Activated naive CD8-positive, alpha-beta T cell treated with anti-CD3 and anti-CD28 coated beads for 36 hours (primary cell): ENCODE measurements at places on chromosomes 5 and 9. TPM values are rescaled to one million over a fixed set of nuclear protein-coding genes. Genes with fewer than 3 reads are reported as not detected.

DNA sequence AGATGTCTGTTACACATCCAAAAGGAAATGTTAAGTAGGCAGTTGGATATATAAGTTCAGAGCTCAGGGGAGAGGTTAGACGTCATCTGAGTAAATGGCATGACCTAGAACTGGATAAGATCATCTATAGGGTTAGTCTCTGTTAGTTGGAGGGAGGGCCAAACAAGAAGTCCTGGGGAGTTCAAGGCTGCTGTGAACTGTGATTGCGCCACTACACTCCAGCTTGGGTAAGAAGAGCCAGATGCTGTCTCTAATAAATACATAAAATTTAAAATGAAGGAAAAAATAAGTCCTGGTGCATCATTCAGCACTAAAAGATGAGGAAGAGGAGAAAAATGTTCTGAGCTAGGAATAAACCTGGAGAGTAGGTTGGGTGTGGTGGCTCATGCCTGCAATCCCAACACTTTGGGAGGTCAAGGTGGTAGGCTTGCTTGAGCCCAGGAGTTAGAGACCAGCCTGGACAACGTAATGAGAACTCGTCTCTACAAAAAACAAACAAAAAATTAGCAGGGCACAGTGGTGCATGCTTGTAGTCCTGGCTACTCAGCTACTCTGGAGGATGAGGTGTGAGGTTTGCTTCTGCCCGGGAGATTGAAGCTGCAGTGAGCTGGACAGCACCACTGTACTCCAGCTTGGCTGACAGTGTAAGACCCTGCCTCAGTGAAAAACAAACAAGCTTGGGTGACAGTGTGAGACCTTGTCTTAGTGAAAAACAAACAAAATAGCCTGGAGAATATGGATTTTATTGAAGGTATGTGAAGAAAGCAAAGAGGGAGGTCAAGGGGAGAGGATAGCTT, 123.6 kb downstream of the ACTBL2 start:
- no peak overlapping the region for H3K4me3 ChIP-seq
- no peaks in the 10 kb centered on the region for H3K36me3 ChIP-seq
- no peak overlapping the region for H3K27ac ChIP-seq

DNA sequence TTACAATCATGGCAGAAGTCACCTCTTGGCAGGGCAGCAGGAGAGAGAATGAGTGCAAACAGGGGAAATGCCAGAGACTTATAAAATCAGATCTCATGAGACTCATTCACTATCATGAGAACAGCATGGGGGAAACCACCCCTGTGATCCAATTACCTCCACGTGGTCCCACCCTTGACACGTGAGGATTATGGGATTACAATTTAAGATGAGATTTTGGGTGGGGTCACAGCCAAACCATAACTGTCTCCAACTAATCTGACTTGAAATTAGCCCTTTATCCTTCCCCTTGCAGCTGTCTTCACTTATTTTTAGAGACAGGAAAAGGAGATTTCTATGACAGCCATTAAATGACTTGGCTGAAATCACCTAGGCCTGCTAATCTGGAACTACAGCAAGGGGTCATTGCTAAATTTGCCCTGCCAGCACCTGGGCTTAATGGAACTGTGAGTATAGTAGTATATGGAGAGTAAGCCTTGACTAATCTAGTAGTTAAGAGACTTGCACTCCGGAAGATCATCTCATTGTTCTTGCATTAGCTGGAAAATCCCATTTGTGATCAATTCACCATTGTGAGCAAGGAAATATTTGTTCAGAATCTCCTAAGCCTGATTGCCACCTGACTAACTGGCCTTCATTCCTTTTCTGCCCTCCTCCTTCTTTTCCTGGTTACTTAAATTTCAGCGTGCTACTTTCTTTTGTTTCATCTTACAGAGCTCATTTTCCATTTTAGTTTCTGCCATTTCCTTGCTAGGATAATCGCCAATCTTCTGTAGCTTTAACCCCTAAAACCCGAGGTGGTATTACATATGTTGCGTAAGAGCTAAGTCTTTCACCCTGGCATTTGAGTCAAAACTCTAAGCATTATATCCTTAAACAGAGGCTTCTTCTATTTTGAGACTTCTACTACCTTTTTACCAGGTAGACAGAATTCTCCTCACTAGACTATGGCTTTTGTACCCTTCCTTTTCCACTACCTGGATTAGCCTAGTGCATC, 65.3 kb upstream of the RUSC2 start:
- peaks cover 40% of the 10 kb centered on the region for H3K27me3 ChIP-seq
- DNase-seq: no peak
- peaks cover 2% of the 10 kb centered on the region for H3K36me3 ChIP-seq
- no peak overlapping the region for H3K27ac ChIP-seq

GRCh38 chr9:120363697-120364096, 216.3 kb downstream of the CDK5RAP2 start:
- H3K27me3 ChIP-seq: no peaks in the 10 kb centered on the region
- H3K27ac ChIP-seq: no peak overlapping the region
- no peak for DNase-seq

GRCh38 chr5:104178066-104178465, 615.5 kb upstream of the NUDT12 start:
- DNase-seq: no peak
- no peaks in the 10 kb centered on the region for H3K4me1 ChIP-seq
- H3K27ac ChIP-seq: no peak overlapping the region

GRCh38 chr9:117249799-117250198, 165.1 kb downstream of the ASTN2 start:
- no peaks in the 10 kb centered on the region for H3K27me3 ChIP-seq
- no peak overlapping the region for H3K4me3 ChIP-seq
- no peak for DNase-seq
- H3K27ac ChIP-seq: no peak overlapping the region
- H3K4me1 ChIP-seq: no peaks in the 10 kb centered on the region

GRCh38 chr9:31347082-31347617, 1037.3 kb upstream of the ACO1 start:
- peaks cover 21% of the 10 kb centered on the region for H3K36me3 ChIP-seq
- DNase-seq: no peak
- H3K27ac ChIP-seq: peak overlapping the region; percentile 95
- peaks cover 22% of the 10 kb centered on the region for H3K4me1 ChIP-seq
- peak overlapping the region; percentile 67 for H3K4me3 ChIP-seq

GRCh38 chr9:1978941-1979340, 36.2 kb upstream of the SMARCA2 start:
- H3K4me1 ChIP-seq: no peaks in the 10 kb centered on the region
- no peak overlapping the region for H3K27ac ChIP-seq
- H3K4me3 ChIP-seq: no peak overlapping the region
- no peaks in the 10 kb centered on the region for H3K27me3 ChIP-seq

DNA sequence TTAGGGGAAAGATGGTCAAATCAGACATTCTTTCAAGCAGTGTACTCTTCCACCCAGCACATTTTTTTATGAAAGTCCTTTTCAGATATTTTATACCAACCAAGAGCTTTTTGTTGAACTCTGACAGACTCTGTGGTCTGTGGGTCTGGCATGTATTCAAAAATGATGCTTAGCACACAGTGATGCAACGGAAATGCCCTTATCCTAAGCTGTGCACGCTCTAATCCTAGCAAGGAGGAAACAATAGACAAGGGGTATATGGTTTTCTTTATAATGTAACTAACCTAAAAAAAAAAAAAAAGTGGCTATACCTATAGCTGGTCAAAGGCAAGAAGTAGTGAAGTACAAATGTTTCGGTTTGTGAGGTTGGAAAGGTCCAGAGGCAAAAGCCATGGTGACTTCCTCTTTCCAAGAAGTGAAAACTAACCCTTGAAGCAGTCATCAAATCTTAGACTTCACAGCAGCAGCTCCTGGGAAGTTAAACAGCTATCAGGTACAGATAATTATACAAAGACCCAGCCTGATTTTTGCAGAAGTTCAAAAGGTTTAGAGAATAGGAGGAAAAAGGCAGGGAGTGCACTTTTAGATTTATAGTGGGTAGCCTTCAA, 82.5 kb downstream of the SEMA6A start:
- no peak for DNase-seq
- H3K4me3 ChIP-seq: no peak overlapping the region
- peaks cover 15% of the 10 kb centered on the region for H3K4me1 ChIP-seq
- peaks cover 2% of the 10 kb centered on the region for H3K36me3 ChIP-seq

Gene GOLPH3
- 68.0 TPM for total RNA-seq

GRCh38 chr5:74521401-74521800, 119.1 kb downstream of the ENC1 start:
- H3K27me3 ChIP-seq: no peaks in the 10 kb centered on the region
- no peaks in the 10 kb centered on the region for H3K4me1 ChIP-seq
- no peak overlapping the region for H3K27ac ChIP-seq
- DNase-seq: no peak

GRCh38 chr9:69649566-69650250, 22.5 kb downstream of the APBA1 start:
- H3K4me3 ChIP-seq: no peak overlapping the region
- peaks cover 14% of the 10 kb centered on the region for H3K27me3 ChIP-seq
- no peak overlapping the region for H3K27ac ChIP-seq
- DNase-seq: no peak

DNA sequence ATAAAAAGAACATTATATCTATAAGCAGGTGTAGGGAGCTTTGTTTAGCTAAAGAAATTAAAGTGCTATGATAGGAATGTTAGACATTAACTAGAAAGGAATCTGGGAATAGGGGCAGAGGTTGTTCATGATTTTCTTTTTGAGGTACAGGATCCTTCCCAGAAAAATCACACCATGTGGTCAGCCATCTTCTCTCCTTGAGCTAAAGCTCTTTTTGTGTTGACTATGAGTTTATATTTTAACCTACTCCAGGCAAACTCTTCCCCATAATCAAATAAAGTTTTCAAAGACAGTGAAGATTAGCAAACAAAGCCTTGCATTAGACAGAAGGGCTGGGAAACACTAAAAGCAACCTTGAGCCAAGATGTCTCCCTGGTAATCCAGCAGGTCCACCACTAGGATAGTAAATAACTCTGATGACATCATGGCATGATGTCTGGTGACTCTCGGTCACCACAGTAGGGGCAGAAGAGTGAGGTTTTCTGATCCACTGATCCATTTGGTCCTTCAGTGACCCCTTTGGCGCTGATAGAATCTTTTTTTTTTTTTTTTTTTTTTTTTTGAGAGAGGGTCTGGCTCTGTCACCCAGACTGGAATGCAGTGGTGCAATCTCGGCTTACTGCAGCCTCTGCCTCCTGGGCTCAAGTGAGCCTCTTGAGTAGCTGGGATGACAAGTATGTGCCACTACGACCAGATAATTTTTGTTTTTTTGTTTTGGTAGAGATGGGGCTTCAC, 30.6 kb upstream of the IL6ST start:
- DNase-seq: no peak
- no peaks in the 10 kb centered on the region for H3K36me3 ChIP-seq
- no peak overlapping the region for H3K4me3 ChIP-seq
- H3K4me1 ChIP-seq: peaks cover 13% of the 10 kb centered on the region
- no peaks in the 10 kb centered on the region for H3K27me3 ChIP-seq

- H3K27ac ChIP-seq: no peak overlapping the region
- H3K36me3 ChIP-seq: no peaks in the 10 kb centered on the region
- H3K4me1 ChIP-seq: peaks cover 3% of the 10 kb centered on the region
- H3K4me3 ChIP-seq: no peak overlapping the region
Measured at GRCh38 chr5:34684281-34684979, 28.3 kb downstream of the RAI14 start.

- peak overlapping the region; percentile 86 for H3K27ac ChIP-seq
- DNase-seq: peak; percentile 35
- peaks cover 3% of the 10 kb centered on the region for H3K27me3 ChIP-seq
- H3K4me3 ChIP-seq: peak overlapping the region; percentile 98
Measured at GRCh38 chr9:36191290-36191645, 547 bp downstream of the CLTA start.

DNA sequence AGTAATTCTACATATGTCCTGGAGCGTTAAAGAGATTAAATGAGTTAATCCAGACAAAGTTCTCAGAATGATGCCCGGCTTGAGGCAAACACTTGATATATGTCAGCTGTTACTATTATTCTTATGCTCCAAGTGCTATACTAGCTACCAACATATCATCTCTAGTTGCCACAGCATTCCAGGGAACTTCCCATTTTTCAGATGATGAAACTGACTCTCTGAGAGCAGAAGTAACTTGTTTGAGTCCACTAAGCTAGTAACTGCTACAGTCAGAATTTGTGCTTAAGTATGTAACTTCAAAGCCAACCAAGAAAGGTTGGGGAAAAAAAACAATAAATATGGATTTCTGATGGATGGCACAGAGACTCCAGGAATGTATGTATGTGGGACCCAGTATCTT, 98.1 kb downstream of the CDK5RAP2 start:
- H3K36me3 ChIP-seq: peaks cover 26% of the 10 kb centered on the region
- no peak for DNase-seq
- H3K4me1 ChIP-seq: no peaks in the 10 kb centered on the region
- no peak overlapping the region for H3K4me3 ChIP-seq

- H3K4me1 ChIP-seq: no peaks in the 10 kb centered on the region
- no peaks in the 10 kb centered on the region for H3K36me3 ChIP-seq
- H3K27ac ChIP-seq: no peak overlapping the region
- no peaks in the 10 kb centered on the region for H3K27me3 ChIP-seq
Measured at GRCh38 chr9:134492281-134492691, 149.3 kb upstream of the COL5A1 start.

- H3K27ac ChIP-seq: no peak overlapping the region
Measured at GRCh38 chr9:93586290-93587057, 10.1 kb downstream of the PHF2 start.

- no peak overlapping the region for H3K27ac ChIP-seq
- peaks cover 10% of the 10 kb centered on the region for H3K4me1 ChIP-seq
- DNase-seq: no peak
- peaks cover 59% of the 10 kb centered on the region for H3K27me3 ChIP-seq
- no peak overlapping the region for H3K4me3 ChIP-seq
- H3K36me3 ChIP-seq: no peaks in the 10 kb centered on the region
Measured at GRCh38 chr5:159917994-159918393, 1.7 kb downstream of the ADRA1B start.

GRCh38 chr5:131277875-131278740, 14.3 kb downstream of the CDC42SE2 start:
- H3K4me3 ChIP-seq: peak overlapping the region; percentile 32
- peaks cover 63% of the 10 kb centered on the region for H3K36me3 ChIP-seq
- no peak for DNase-seq
- peak overlapping the region; percentile 87 for H3K27ac ChIP-seq
- H3K27me3 ChIP-seq: peaks cover 12% of the 10 kb centered on the region
- H3K4me1 ChIP-seq: peaks cover 83% of the 10 kb centered on the region

Gene PCDHB2
- not detected for total RNA-seq

DNA sequence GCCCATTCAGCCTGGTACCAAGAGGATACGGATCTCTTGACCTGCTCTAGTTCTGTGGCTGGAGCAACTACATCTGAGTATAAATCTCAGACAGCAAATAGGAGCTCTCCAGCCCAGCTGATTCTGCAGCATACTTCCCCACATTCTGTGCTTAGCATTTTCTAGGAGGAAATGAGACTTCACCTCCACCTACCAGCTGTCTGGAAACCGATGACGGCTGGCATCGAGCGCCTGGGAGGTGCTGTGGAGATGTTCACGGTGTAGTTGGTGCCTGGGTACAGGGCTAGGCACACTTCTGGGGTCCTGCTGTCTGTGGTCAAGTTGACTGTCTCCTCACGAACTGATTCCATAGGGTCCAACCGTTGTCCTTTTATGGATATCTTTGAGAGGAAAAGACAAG, 63.6 kb downstream of the SUSD1 start:
- H3K4me3 ChIP-seq: no peak overlapping the region
- H3K4me1 ChIP-seq: no peaks in the 10 kb centered on the region

Gene LTC4S
- total RNA-seq: not detected
